Neural progenitor cell (in vitro differentiated cells): ENCODE measurements at places on chromosomes 16 and 17. TPM values are rescaled to one million over a fixed set of nuclear protein-coding genes. Genes with fewer than 3 reads are reported as not detected.

The PDILT gene
- total RNA-seq, result not detected in 2 replicates

GRCh38 chr16:74862743-74863244, 88.2 kb upstream of the FA2H start:
- H3K4me3 ChIP-seq, result no peak overlapping the region
- DNase-seq, result peak; percentile 64
- H3K36me3 ChIP-seq, result no peaks in the 10 kb centered on the region
- H3K4me1 ChIP-seq, result peaks cover 6% of the 10 kb centered on the region

The ZG16 gene
- not detected in 2 replicates for total RNA-seq

The CTRB1 gene
- total RNA-seq, result not detected in 2 replicates

GRCh38 chr17:65455972-65456343, 105.5 kb downstream of the AXIN2 start:
- no peaks in the 10 kb centered on the region for H3K27me3 ChIP-seq
- H3K27ac ChIP-seq, result no peak overlapping the region
- H3K4me3 ChIP-seq, result no peak overlapping the region

DNA sequence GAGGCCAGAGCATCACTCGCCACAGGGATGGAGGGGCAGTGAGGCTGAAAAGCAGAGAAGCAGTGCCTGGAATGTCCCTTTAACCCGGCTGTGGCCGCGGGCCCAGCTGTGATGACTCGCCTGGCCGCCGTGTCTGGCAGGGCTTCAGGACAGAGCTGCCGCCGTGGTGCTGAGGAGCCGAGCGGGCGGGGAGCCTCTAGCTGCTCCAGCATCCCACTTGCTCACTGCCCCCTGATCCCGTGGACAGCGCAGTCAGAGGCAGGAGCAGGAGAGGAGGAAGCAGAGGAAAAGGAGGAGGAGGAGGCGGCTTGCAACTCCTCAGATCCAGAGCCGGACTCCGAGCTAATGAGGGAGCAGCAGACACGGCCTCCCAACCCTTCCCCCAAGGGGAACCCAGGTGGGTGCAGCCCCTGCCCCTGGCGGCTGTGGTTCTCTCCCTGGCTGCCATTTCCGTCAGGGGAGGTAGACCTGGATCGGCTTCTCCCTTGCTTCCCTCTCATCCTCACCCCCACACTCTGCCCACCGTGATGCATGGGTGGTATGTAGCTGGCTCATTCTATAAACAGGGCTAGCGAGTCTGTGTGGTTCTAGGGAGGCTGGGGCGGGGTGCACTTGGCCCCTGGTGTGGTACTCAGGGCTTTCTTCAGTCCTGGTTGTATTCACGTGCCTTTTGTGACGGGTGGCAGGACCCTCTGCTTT, 165.7 kb downstream of the CMIP start:
- H3K4me3 ChIP-seq, result no peak overlapping the region
- DNase-seq, result no peak
- peaks cover 7% of the 10 kb centered on the region for H3K4me1 ChIP-seq
- H3K27me3 ChIP-seq, result no peaks in the 10 kb centered on the region
- H3K36me3 ChIP-seq, result no peaks in the 10 kb centered on the region

DNA sequence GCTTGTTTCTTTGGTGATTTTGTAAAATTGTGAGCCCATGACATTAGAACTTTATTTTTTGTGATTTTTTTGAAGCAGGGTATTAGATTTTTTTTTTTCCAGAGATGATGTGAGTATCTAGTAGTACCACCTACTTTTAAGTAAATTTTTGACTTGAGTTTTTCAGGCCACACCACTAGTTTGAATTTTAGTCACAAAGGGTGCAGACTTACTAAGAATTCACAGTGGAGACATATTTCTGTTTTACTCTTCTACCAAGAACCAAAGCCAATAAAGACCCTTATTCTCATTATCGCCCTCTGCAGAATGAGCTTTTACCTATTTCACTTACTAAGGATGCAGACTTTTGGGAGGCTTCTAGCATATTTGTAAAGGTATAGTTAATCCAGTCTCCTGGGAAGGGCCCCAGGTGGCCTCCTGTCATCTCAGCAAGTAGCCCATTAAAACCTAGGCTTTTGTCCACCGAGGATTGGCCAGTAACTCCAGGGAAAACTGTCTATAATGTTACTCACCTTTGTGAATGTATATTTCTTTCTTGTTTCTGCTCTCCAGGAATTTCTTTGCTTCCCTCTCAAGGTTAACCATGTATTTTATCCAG, 30.6 kb downstream of the NLK start:
- no peaks in the 10 kb centered on the region for H3K36me3 ChIP-seq
- no peak overlapping the region for H3K4me3 ChIP-seq
- no peak overlapping the region for H3K27ac ChIP-seq
- H3K4me1 ChIP-seq, result peaks cover 18% of the 10 kb centered on the region
- DNase-seq, result peak; percentile 8
- no peaks in the 10 kb centered on the region for H3K27me3 ChIP-seq

GRCh38 chr17:28746611-28747050, 2.8 kb downstream of the TRAF4 start:
- H3K4me3 ChIP-seq, result peak overlapping the region; percentile 78
- H3K36me3 ChIP-seq, result peaks cover 7% of the 10 kb centered on the region
- H3K27me3 ChIP-seq, result no peaks in the 10 kb centered on the region
- H3K4me1 ChIP-seq, result peaks cover 16% of the 10 kb centered on the region
- peak; percentile 63 for DNase-seq

GRCh38 chr16:64983231-64983630, 138.6 kb downstream of the CDH11 start:
- H3K4me3 ChIP-seq, result no peak overlapping the region
- H3K27ac ChIP-seq, result no peak overlapping the region
- H3K4me1 ChIP-seq, result peaks cover 7% of the 10 kb centered on the region
- peaks cover 3% of the 10 kb centered on the region for H3K36me3 ChIP-seq
- H3K27me3 ChIP-seq, result no peaks in the 10 kb centered on the region

GRCh38 chr17:42422412-42422957, 571 bp downstream of the CAVIN1 start:
- H3K36me3 ChIP-seq, result no peaks in the 10 kb centered on the region
- no peak overlapping the region for H3K27ac ChIP-seq
- peaks cover 15% of the 10 kb centered on the region for H3K4me1 ChIP-seq
- peak overlapping the region; percentile 65 for H3K4me3 ChIP-seq
- peak; percentile 57 for DNase-seq

GRCh38 chr17:1331708-1332107, 52.2 kb downstream of the TRARG1 start:
- no peaks in the 10 kb centered on the region for H3K36me3 ChIP-seq
- H3K4me1 ChIP-seq, result no peaks in the 10 kb centered on the region

DNA sequence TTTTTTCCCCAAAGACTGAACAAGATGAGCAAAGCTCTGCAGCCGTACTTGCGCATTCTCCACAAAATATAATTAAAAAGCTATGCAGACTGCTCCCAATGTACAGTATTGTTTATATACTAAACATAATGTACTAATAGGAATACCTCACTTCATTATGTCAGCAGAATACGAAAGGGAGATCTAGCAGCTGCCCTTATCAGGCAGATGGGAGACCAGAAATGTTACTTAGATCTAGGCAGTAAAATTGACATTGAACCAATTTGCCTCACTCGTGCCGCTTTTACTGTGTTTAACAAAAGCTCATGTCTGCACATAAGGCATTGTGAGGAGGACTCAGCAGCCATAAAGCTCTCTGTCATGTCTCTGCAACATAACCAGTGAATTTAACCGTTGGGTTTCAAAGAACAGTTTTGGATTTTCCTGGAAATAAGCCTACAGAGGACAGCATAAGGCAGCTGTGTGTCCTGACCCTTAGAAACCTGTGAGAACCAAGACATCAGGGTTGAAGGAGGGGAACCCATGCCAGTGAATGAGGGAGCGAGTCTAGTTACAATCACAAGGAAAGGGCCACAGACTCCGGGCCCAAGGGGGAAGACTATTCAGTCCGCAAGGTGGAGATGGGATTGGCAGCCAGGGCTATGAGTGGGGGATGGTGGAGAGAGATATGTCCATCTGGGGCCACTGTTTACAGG, 71.4 kb downstream of the GNAO1 start:
- no peak overlapping the region for H3K4me3 ChIP-seq
- no peak for DNase-seq
- no peak overlapping the region for H3K27ac ChIP-seq

The CD79B gene
- total RNA-seq, result 1.6 TPM in 1 of 2 replicates, not detected in the other
